Memory B cell (primary cell): ENCODE measurements at places on chromosomes 7 and 10.

- DNase-seq, result no peak
These were observed at the start of gene ANTXRL for GRCh38 chr10:46286991-46287693. ANTXRL (plus strand) TSS chr10:46286997; CDS start chr10:46287263, 266 bp downstream.

DNA sequence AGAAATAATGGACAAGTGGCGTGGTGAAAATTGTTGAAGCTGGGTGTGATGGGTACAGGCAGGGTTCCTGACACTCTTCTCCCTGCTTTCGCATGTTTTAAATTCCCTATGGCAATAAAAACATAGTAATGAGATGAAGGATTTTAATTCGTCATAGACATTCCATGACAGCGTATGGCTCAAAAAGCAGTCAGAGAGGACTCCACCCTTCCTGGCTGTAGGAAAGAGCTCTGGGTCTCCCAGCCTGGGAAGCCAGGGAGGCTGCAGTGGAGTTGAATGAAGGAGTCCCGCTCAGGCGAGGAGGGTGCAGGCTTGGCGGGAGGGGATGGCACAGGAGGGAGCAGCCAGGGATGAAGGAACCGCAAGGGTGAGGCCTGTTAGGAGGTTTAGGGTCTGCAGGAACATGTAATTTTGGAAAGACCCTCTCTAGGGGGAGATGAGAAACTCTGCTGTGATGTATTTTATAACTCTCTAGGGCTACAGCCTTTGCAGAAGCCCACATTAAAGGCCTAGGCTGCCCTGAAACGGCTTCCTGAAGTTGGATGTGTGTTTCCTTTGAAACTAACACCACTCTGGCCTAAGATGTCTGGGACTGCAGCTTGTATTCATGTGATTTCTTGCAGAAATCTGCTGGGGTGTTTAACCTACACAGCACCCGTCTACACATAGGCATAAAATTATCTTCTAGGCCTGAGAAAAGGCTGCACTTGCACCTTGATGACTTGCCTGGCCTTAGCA lies 7.6 kb upstream of the LARP4B start:
- DNase-seq, result no peak

DNA sequence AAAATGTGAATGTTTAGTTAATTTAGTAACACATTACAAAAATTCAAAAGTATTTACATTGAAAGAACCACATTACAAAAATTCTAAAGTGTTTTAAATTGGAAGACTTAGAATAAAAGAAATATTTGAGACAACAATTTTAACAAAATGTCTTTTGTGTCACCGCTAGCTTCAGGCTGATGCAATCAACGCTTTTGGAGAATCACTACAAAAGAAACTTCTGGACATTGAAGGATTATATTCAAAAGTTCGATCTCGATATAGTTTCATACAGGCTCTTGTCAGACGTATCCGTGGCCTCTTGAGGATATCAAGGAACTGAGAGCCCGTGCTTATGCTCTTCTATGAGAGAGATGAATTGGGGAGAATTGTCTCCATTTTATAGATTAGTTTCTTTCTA lies 14.1 kb upstream of the STMP1 start:
- DNase-seq, result no peak

GRCh38 chr10:61283481-61284221 lies 169.5 kb downstream of the TMEM26 start:
- no peak for DNase-seq

- DNase-seq, result no peak
These were observed 767.7 kb downstream of the KCNMA1 start for GRCh38 chr10:76869931-76870330.

- DNase-seq, result no peak
These were observed 447.8 kb upstream of the C7orf33 start for GRCh38 chr7:148142660-148143248.

DNA sequence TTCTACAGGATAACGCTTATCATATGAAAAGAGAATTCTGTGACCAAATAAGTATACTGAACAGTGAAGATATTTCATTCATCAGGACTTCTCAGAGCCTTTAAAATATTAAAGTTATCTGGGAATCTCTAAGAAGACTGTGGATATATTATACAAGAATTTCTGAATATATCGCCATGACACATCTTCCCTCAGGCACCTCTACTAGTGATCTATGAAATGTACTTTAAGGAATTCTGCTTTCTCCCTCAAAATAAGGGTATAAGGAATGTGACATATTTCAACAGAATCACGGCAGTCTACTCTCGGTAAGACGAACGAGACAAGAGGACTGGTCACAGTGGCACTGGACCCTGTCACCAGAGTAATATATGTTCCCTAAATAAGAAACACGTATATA lies 504.2 kb upstream of the PHF14 start:
- no peak for DNase-seq

GRCh38 chr10:69417542-69417941 lies 824 bp upstream of the TACR2 start:
- DNase-seq, result no peak

- no peak for DNase-seq
These were observed 103.4 kb upstream of the FAM204A start for GRCh38 chr10:118445535-118445934.

- DNase-seq, result no peak
These were observed 169.2 kb downstream of the NOC3L start for GRCh38 chr10:94193466-94193924.

DNA sequence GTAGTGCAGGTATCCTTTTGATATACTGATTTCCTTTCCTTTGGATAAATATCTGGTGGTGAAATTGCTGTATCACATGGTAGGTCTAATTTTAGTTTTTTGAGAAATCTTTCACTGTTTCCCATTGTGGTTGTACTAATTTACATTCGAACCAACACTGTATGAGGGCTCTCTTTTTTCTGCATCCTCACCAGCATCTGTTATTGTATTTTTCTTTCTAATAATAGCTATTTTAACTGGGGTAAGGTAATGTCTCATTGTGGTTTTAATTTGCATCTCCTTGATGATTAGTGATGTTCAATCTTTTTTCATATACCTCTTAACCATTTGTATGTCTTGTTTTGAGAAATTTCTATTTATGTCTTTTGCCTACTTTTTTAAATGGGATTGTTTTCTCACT lies 335.4 kb upstream of the MTPN start:
- no peak for DNase-seq

- no peak for DNase-seq
These were observed 67.0 kb downstream of the MAP3K8 start for GRCh38 chr10:30500963-30501504.

DNA sequence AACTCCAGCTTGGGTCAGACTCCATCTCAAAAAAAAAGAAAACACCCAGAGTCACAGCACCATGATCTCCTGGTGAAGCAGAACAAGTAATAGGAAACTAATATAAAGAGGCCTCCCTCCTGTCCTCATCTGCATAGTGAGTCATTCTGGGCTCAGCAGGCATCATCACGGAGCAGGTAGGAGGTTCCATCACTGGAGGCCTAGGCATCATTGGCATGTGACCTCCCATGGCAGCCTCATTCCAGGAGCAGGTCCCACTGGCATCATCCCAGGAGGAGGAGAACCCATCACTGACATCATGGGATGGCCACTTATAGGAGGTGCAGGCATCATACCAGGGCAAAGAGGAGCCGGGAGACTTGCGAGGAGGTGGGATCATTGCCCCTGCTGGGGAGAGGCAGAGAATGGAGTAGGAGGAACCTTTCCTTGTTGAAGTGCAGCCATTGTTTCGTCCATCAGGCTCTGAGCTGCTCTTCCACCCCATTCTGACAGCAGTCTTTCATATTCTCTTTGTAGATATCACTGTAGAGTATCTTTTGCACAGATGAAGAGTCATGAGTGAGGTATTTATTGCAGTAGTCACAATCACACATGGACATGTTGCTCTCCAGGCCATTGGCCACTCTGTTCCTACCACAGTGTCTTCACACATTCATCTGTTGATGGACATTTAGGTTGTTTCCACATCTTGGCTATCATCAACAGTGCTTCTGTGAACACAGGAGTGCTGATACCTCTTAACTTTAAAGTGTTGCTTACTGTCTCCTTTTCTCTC lies 73.8 kb downstream of the OSBPL3 start:
- no peak for DNase-seq

- no peak for DNase-seq
These were observed 7.7 kb upstream of the ZNF783 start for GRCh38 chr7:149254181-149254858.

DNA sequence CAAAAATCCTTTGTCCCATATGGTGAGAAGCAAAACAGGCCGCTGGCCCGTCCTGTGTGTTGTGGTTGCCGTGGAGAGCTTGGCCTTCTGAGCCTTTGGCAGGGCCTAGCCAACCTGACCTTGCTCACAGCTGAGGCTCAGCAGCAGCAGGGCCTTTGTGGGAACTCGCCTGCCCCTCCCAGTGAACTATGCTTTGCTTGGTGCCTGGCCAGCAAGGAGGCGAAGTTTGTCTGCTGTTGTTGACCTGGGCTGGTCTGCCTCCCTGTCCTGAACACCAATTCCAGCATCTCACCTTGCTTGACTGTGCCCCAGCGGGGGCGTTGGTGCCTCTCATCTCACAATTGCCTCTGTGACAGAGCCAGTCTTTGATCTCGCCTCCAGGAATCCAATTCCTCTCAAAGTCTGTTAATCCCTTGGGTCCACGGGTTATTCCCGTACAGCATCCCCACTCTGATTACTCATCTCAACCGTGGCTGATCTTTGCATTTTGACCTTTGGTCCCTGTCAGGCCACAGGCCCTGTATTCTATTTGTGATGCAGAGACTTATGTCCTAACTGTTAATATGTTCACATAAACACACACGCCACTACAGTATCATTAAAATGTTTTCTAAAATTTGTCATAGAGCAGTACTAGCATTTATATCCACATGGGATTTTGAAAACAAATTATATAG lies 22.6 kb downstream of the EPDR1 start:
- no peak for DNase-seq

DNA sequence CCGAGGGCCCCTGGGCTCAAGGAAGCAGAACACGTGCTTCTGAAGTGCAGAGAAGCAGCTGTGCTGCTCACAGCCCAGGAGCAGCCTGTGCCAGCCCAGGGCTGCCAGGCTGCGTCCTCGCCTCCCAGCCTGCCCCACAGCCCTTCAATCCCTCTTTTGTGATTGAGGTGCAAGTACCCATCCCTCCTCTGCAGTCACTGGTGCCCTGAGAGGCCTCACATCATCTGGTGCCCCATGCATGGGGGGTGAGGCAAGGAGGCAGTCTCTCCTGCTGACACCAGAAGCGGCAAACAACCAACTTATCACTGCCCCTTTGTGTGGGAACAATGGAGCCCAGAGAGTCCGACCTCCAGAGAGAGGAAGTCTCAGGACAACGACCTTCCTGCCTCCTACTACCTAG lies 49.8 kb upstream of the FGFR2 start:
- no peak for DNase-seq

DNA sequence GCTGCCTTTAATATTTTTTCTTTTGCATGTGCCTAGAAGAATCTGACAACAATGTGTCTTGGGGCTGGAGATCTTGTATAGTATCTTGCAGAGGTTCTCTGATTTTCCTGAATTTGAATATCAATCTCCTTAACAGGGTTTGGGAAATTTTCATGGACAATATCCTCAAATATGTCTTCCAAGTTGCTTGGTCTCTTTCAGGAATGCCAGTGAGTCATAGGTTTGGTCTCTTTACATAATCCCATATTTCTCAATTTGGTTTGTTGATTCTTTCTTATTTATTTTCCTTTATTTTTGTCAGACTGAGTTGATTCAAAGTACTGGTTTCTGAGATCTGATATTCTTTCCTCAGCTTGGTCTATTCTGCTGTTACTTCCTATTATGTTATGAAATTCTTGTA lies 208.7 kb upstream of the GLI3 start:
- no peak for DNase-seq

DNA sequence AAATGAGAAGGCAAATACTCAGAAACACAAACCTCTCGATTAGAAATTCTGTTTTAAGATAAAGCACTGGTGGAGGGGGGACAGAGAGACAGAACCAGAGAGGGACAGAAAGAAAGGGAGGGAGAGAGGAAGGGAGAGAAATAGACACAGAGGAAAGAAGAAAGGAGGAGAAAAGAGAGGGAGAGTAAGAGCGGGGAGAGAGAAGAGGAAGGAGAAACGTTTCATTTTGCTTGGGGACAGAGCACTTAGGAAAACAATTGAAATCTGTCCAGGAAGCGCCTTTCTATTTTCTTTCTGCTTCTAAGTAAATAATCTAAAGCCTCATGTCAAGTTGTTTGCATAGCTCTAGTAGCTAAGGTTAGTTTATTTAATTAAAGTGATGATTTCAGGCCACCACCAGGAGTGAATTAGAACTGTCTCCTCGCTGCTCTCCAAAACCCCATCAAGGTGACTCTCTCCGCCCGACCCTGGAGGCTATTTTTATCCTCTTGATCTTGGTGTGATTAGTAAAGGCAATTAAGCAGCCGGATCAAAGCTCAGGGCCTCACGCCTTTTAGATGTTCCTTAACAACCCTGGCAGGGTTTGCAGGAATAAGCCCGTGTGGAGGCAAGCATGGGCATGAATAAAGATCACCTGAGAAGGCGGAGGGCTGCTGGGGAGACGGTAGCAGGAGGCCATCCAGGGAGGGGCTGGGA lies 73.4 kb upstream of the INSIG1 start:
- DNase-seq, result no peak

- no peak for DNase-seq
These were observed 184.7 kb downstream of the DGKB start for GRCh38 chr7:14717816-14718215.

GRCh38 chr7:36979810-36980248 lies 255.5 kb upstream of the AOAH start:
- no peak for DNase-seq

GRCh38 chr7:121639705-121640104 lies 233.3 kb upstream of the PTPRZ1 start:
- DNase-seq, result no peak

DNA sequence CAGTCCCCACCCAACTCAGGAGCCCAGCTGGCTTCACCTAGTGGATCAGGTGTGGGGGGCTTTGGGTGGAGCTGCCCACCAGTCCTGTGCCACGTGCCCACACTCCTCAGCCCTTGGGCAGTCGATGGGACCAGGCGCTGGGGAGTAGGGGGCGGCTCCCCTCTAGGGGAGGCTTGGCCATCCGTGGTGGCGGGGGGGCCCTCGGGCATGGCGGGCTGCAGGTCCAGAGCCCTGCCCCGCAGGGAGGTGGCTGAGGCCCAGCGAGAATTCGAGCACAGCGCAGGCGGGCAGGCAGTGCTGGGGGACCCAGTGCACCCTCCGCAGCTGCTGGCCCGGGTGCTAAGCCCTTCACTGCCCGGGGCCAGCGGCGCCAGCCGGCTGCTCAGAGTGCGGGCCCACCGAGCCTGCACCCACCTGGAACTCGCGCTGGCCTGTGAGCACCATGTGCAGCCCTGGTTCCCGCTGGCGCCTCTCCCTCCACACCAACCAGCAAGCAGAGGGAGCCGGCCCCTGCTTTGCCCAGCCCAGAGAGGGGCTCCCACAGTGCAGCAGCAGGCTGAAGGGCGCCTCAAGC lies 29.3 kb downstream of the ASNS start:
- DNase-seq, result no peak

- DNase-seq, result no peak
These were observed 70.1 kb downstream of the AMZ1 start for GRCh38 chr7:2757904-2758672.

DNA sequence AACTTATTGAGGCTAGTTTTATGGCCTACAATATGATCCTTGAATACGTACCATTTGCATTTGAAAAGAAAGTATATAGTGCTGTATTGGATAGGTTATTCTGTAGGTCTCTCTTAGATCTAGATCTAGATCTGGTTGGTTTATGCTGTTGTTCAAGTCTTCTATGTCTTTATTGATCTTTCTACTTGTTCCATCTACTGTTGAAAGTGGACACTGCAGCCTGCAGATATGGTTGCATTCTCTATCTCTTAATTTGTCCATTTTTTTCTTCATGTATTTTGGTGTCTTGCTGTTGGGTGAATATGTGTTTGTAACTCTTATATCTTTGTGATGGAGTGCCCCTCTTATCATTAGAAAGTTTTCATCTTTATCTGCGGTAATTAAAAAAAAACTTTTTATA lies 139.4 kb upstream of the PCDH15 start:
- DNase-seq, result no peak
